ENCODE measurements at places on chromosomes 11 and 22. TPM values are rescaled to one million over a fixed set of nuclear protein-coding genes. Genes with fewer than 3 reads are reported as not detected.
A peak's percentile ranks its signal among the peaks of the same experiment; 100 is the strongest.

DNA sequence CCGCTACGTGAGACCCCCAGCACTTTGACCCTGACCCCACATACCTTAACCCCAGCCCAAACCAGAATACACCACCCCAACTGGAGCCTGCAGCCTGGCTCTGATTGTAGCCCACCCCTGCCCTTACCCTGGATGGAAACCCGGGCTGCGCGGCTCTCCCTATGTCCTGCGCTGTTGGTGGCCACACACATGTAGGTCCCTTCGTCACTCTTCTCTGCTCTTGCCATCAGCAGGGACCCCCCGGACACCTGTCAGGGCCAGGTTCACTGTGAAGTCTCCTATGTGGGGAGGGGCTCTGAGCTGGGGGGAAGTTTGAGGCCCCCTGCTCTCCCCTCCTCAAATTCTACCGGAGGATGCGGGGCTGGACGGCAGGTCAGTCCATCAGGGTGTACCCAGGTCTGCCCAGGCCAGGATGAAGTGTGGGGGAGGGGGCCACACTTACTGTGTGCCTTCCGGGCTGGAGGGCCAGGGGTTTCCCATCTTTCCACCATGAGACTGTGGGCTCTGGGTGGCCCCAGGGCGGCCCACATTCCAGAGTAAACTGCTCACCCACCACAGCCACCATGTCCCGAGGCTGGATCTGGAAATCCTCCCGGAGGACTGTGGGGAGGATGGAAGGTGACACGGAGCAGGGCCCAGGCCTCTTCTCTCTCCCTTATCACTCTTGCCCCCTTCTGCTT, 1.5 kb downstream of the ROBO4 start:
- H3K4me1 ChIP-seq, result peaks cover 34% of the 10 kb centered on the region
- no peak overlapping the region for H3K27ac ChIP-seq
- H3K4me3 ChIP-seq, result no peak overlapping the region
- DNase-seq, result peak; percentile 8
- no peaks in the 10 kb centered on the region for H3K36me3 ChIP-seq
- no peaks in the 10 kb centered on the region for H3K27me3 ChIP-seq

GRCh38 chr11:69999721-70000120, 78.4 kb upstream of the ANO1 start:
- H3K36me3 ChIP-seq, result no peaks in the 10 kb centered on the region
- H3K4me3 ChIP-seq, result no peak overlapping the region
- DNase-seq, result no peak

DNA sequence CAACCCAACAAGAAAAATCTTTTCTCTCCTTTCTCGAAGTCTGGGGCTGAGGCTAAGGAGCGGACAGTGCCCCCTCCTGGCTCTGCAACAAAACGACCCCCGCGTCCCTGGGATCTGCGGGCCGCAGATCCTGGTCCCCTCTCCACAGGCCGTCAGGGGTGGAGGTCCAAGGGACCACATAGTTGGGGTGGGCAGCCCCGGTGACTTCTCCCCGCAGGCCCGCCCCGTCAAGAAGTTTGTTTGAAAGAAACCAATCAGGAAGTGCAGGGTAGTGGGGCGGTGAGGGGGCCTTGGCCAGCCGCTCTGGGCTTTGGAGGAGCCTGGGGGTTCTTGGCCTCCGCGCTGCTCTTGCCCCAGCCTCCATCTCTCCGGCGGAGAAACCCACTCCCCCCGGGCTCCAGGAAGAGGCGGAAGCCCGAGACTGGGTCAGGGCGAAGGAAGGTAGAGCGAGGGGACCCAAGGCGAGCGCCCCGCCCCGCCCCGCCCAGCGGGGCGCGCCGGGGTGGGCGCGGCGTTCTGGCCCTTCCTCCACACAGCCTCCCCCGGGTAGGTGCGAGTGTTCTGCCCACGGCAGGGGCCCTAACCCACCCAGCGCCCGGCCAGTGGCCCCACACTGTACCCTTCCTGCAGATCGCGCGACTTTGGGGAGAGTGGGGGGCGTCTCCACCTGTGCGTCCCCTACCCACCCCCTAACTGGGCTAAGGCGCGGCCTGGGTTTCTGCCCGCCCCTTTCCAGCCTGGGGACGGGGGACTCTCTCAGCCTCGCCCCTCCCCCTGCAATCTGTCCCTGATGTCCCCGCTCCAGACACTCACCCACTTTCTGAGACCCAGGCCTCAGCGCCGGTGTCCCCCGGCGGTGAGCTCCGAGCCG, 1.3 kb downstream of the TP53I11 start:
- peak overlapping the region; percentile 77 for H3K4me3 ChIP-seq
- H3K27ac ChIP-seq, result peak overlapping the region; percentile 43
- no peaks in the 10 kb centered on the region for H3K36me3 ChIP-seq
- peaks cover 5% of the 10 kb centered on the region for H3K4me1 ChIP-seq

GRCh38 chr11:134340354-134340964, 8.7 kb downstream of the GLB1L2 start:
- no peak overlapping the region for H3K27ac ChIP-seq
- no peak overlapping the region for H3K4me3 ChIP-seq
- H3K36me3 ChIP-seq, result no peaks in the 10 kb centered on the region
- no peaks in the 10 kb centered on the region for H3K4me1 ChIP-seq
- no peak for DNase-seq

DNA sequence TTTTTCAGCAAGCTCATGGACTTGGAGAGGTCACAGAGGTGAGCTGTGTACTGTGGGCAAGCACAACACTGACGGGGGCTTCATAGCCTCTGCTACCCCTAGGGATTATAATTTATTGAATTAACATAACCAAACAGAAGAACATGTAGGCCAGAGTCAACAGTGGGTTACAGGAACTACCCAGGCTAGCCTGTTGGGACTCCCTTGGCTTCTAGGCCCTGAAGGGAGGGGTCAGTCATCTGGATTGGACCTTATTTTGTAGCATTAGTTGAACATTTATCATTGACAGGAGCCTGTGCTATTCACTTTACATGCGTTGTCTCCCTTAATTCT, 56.9 kb downstream of the KREMEN1 start:
- H3K36me3 ChIP-seq, result peaks cover 5% of the 10 kb centered on the region
- H3K27ac ChIP-seq, result peak overlapping the region; percentile 39
- H3K4me1 ChIP-seq, result peaks cover 7% of the 10 kb centered on the region
- no peaks in the 10 kb centered on the region for H3K27me3 ChIP-seq

PI4KA gene
- 26.3 TPM for polyA plus RNA-seq

SYCE3 gene
- 2.1 TPM for polyA plus RNA-seq

LDHAL6A gene
- not detected for polyA plus RNA-seq

GRCh38 chr11:120931057-120931779, 92.7 kb upstream of the TBCEL start:
- H3K4me1 ChIP-seq, result no peaks in the 10 kb centered on the region
- DNase-seq, result no peak
- no peaks in the 10 kb centered on the region for H3K27me3 ChIP-seq
- H3K4me3 ChIP-seq, result no peak overlapping the region
- H3K36me3 ChIP-seq, result no peaks in the 10 kb centered on the region
- no peak overlapping the region for H3K27ac ChIP-seq

GRCh38 chr22:19605508-19606331, 81.5 kb upstream of the CLDN5 start:
- H3K4me3 ChIP-seq, result no peak overlapping the region
- peaks cover 21% of the 10 kb centered on the region for H3K27me3 ChIP-seq
- H3K4me1 ChIP-seq, result no peaks in the 10 kb centered on the region
- DNase-seq, result no peak
- no peaks in the 10 kb centered on the region for H3K36me3 ChIP-seq
- H3K27ac ChIP-seq, result no peak overlapping the region

- H3K36me3 ChIP-seq, result no peaks in the 10 kb centered on the region
- peak; percentile 77 for DNase-seq
- H3K4me1 ChIP-seq, result peaks cover 17% of the 10 kb centered on the region
Observed at GRCh38 chr11:129278586-129279319, 86.6 kb upstream of the ARHGAP32 start.

GRCh38 chr22:37623075-37624016, 14.7 kb downstream of the GGA1 start:
- H3K27me3 ChIP-seq, result no peaks in the 10 kb centered on the region
- H3K27ac ChIP-seq, result no peak overlapping the region
- H3K4me3 ChIP-seq, result no peak overlapping the region
- H3K4me1 ChIP-seq, result peaks cover 4% of the 10 kb centered on the region

RFPL3 gene
- polyA plus RNA-seq, result not detected

DNA sequence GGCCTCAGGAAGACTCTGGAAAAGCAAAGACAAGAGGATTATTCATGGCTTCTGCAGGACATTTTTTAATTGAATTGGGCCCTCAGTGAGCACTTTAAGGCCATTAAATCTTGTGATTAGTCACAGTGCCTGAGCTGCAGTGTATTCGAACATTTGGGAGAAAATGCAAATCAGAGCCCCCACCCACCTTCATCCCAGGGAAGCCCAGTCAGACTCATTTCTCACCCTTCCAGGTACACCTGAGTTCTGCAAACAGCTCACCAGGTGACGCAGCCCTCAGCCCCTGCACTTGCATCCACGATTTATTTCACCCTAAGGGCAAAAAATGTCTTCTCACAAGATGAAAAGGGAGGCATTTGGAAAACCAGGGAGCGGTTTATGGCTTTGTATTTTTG, 128.7 kb downstream of the MPPED1 start:
- H3K4me1 ChIP-seq, result no peaks in the 10 kb centered on the region
- H3K27ac ChIP-seq, result no peak overlapping the region
- no peaks in the 10 kb centered on the region for H3K27me3 ChIP-seq

DGCR6 gene
- 1.2 TPM for polyA plus RNA-seq

GRCh38 chr22:23285734-23286133, 105.4 kb downstream of the BCR start:
- H3K36me3 ChIP-seq, result peaks cover 44% of the 10 kb centered on the region
- no peak for DNase-seq
- H3K4me3 ChIP-seq, result no peak overlapping the region
- peaks cover 6% of the 10 kb centered on the region for H3K4me1 ChIP-seq
- no peak overlapping the region for H3K27ac ChIP-seq

GRCh38 chr11:4672470-4672869, 25.2 kb downstream of the OR51E2 start:
- H3K27me3 ChIP-seq, result no peaks in the 10 kb centered on the region
- no peak overlapping the region for H3K4me3 ChIP-seq
- no peaks in the 10 kb centered on the region for H3K4me1 ChIP-seq
- no peak overlapping the region for H3K27ac ChIP-seq

DNA sequence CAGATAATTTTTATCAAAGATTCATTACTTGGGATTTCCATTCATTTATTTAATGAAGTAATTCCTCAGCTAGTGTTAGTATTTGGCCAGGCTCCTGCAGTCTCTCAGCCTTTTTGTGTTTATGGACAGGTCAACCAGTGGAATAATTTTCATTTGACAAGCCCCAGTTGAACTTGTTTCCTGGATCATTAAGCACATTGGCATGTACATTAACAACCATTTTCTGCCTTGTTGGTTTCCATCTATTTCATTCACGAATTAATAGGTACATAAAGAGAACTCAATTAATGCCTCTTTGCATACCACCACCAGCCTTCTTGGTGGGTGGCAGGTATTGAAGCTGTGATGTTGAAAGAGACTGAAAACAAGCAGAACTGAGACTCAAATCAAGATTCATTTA, 745.2 kb downstream of the KCNA4 start:
- no peak overlapping the region for H3K4me3 ChIP-seq
- H3K4me1 ChIP-seq, result no peaks in the 10 kb centered on the region
- no peaks in the 10 kb centered on the region for H3K27me3 ChIP-seq
- H3K36me3 ChIP-seq, result no peaks in the 10 kb centered on the region
- no peak for DNase-seq

- no peak overlapping the region for H3K4me3 ChIP-seq
- no peaks in the 10 kb centered on the region for H3K4me1 ChIP-seq
- no peaks in the 10 kb centered on the region for H3K36me3 ChIP-seq
- no peak overlapping the region for H3K27ac ChIP-seq
- no peak for DNase-seq
- H3K27me3 ChIP-seq, result peaks cover 10% of the 10 kb centered on the region
Observed at GRCh38 chr11:57938351-57938750, 85.3 kb upstream of the OR9Q1 start.

- H3K4me3 ChIP-seq, result no peak overlapping the region
- H3K4me1 ChIP-seq, result peaks cover 26% of the 10 kb centered on the region
- H3K27ac ChIP-seq, result peak overlapping the region; percentile 73
- H3K27me3 ChIP-seq, result no peaks in the 10 kb centered on the region
Observed at GRCh38 chr11:33691066-33691864, 9.4 kb downstream of the C11orf91 start.

DNA sequence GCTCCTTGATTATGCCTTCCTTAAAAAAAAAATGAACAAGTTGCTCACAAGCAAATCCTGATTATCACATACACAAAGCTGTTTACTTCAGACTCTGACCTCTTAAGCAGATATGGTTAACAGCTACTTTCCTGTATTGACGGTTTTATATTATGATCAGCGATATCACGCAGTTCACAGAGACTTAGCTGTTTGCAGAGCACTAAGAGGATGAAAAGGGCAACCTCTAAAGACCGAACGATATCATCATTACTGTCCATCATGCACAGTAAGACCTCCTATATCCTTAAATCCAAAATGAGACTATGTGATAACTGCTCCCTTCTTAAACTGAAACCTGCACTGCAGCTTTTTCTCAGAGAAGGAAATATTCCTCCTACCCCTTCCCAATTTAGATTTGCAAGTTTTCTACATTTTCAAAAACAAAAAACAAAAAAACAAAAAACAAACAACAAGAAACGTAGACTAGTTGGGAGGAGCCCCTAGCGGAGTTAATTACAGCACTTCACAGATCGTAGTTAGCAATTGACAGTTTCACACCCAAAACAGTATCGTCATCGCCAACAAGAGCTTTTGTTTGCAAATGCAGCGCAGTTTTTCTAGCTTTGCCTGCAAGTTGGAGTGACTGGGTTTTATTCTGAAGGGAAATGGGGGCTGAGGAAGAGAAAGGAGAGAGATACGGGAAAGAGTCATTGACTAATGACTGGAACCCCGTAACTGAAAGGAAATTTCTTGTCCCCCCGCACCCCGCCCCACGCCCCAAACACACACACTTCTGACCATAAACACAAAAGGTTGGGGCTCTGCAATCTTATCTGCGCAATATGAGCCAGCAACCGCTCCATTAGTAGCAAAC, 1.2 kb downstream of the DDX6 start:
- H3K36me3 ChIP-seq, result peaks cover 16% of the 10 kb centered on the region
- peak overlapping the region; percentile 71 for H3K4me3 ChIP-seq
- no peak for DNase-seq
- H3K27me3 ChIP-seq, result no peaks in the 10 kb centered on the region

DNAJB7 gene
- polyA plus RNA-seq, result not detected

DNA sequence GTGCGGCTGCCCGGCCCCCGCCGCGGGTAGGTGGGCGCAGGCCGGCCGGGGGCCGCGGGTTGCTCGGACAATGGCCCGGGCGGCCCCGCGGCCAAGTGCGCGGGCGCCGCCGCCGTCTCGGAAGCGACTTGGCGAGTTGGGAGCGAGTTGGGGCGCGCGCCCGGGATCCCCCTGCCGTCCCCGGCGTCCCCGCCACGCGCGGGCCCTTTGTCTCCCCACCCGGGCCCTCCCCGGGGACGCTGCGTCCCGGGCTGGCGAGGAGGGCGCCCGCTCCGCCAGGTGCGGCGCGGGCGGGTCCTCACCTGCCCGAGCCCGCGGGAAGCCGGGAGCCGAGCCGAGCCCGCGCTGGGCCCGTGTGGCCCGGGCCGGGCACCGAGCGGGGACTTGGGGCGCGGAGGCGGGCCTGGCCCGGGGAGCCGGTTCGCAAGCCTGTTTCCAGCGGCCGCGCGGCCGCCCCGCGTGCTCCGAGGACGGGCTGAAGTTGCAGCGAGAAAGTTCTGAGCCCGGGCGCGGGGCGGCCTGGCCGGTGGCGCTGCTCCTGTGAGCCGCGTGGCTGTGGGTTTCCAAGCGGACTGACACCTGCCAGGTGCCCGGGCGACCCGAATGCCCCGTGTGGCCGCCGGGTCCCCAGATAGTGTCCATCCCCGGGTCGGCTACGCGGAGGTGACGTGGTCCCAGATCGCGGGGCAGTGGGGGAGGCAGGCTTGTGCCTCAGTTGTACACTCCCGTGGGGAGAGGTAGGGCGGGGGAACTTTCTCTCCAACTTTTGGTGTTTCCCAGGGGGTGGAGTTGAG, 586 bp downstream of the LRP5 start:
- peak; percentile 79 for DNase-seq
- peak overlapping the region; percentile 79 for H3K27ac ChIP-seq
- H3K4me1 ChIP-seq, result peaks cover 19% of the 10 kb centered on the region
- no peaks in the 10 kb centered on the region for H3K27me3 ChIP-seq
- H3K4me3 ChIP-seq, result peak overlapping the region; percentile 75

NDUFS8 gene
- polyA plus RNA-seq, result 123 TPM
